Mucosa of gallbladder (tissue), 1 donor: ENCODE measurements at places on chromosomes 4 and X.

GRCh38 chr4:178745203-178745602, 1303.0 kb upstream of the AGA start:
- DNase-seq, result no peak

DNA sequence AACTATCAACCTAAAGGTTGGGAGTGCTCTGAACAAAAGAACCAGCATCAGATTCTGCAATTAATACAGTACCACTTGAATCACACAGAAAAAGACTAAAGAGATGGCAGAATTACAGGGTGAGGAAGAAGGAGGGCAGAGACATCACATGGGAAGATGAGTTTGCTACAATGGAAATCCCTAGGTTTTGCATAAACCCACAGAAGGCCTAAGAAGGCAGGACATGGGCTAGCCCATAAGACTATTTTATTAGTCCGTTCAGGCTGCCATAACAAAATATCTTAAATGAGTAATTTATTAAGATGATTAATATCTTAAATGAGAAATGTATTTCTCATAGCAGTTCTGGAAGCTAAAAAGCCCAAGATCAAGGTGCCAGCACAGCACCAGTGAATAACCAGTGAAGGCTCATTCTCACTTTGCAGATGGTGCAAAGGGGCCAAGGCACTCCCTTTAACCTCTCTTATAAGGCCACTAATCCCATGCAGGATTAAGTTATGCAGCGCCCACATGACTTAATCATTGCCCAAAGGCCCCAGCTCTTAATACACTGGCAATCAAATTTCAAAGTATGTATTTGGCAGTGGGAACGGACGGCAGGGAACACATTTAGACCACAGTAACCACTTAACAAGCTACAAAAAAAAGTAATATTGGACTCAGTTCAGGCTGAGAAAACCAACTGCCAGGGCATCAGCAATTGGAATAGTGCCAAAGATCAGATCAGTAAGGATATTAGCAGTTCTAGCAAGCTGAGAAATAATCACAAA, 47.6 kb upstream of the NEUROG2 start:
- no peak for DNase-seq

- no peak for DNase-seq
These were observed 17.2 kb downstream of the EDNRA start for GRCh38 chr4:147498031-147498660.

DNA sequence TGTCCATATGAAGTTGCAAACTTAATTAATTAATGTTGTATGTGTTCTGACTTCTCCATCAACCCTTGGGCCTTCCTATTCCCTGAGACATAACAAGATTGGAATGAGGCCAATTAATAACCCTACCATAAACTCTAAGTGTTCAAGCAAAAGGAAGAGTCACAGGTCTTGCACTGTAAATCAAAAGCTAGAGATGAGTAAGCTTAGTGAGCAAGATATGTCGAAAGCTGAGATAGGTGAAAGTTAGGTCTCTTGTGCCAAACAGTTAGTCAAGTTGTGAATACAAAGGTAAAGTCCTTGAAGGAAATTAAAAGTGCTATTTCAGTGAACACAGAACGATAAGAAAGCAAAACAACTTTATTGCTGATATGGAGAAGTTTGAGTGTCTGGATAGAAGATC, 58.2 kb upstream of the GPRIN3 start:
- DNase-seq, result no peak

DNA sequence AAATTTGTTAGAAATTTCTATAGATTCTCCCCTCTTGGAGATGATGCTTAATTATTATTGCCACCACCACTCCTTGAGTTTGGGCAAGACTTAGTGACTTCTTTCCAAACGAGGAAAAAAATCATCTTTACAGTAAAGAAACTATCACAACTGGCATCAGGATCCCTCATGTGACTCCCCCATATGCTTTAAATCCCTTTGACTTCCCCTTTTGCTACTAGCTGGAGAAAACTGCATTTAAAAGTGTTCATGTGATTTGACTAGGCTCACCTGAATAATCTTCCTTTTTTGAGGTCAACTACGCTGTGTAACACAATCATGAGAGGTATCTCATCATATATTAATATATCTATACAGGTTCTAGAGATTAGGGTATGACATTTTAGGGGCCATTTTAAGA, 30.3 kb upstream of the ENOX2 start:
- no peak for DNase-seq

GRCh38 chr4:114599903-114600552, 1.4 kb downstream of the UGT8 start:
- no peak for DNase-seq
